Activated T-cell treated with anti-CD3 and anti-CD28 coated beads, Interleukin-2, amount 50 U/mL, for 72 hours (primary cell): ENCODE measurements at places on chromosomes 7 and 10. TPM values are rescaled to one million over a fixed set of nuclear protein-coding genes. Genes with fewer than 3 reads are reported as not detected.

PLPP4 gene
- not detected for total RNA-seq

CXCL12 gene
- total RNA-seq, result not detected

GRCh38 chr7:15606561-15606960 is 44.7 kb upstream of the AGMO start:
- no peaks in the 10 kb centered on the region for H3K27me3 ChIP-seq
- H3K27ac ChIP-seq, result no peak overlapping the region
- H3K4me1 ChIP-seq, result no peaks in the 10 kb centered on the region
- H3K36me3 ChIP-seq, result no peaks in the 10 kb centered on the region
- no peak for DNase-seq

- DNase-seq, result no peak
- no peak overlapping the region for H3K27ac ChIP-seq
- H3K36me3 ChIP-seq, result peaks cover 4% of the 10 kb centered on the region
- H3K4me3 ChIP-seq, result no peak overlapping the region
- H3K27me3 ChIP-seq, result no peaks in the 10 kb centered on the region
Measured at GRCh38 chr7:154975984-154976383, 26.9 kb downstream of the PAXIP1 start.

DNA sequence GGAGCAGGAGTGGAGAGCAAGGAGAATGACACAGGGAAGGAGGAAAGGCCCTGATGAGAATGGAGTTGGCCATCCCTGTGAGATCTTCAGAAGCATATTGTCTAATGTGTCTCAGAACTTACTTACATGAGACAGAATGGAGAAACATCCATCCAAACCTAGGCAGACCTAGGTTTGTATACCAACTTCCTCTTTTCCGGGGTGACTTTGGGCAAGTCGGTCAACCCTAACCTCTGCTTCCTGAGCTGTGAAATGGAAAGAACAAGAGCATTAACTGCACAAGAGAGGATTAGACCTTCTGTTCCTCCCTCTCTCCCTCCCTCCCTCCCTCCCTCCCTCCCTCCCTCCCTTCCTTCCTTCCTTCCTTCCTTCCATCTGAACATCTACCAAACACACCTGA is 4.5 kb downstream of the GHRHR start:
- peaks cover 34% of the 10 kb centered on the region for H3K27me3 ChIP-seq
- H3K4me3 ChIP-seq, result no peak overlapping the region
- H3K27ac ChIP-seq, result no peak overlapping the region
- H3K4me1 ChIP-seq, result no peaks in the 10 kb centered on the region
- no peaks in the 10 kb centered on the region for H3K36me3 ChIP-seq

LRRD1 gene
- total RNA-seq, result not detected

DNA sequence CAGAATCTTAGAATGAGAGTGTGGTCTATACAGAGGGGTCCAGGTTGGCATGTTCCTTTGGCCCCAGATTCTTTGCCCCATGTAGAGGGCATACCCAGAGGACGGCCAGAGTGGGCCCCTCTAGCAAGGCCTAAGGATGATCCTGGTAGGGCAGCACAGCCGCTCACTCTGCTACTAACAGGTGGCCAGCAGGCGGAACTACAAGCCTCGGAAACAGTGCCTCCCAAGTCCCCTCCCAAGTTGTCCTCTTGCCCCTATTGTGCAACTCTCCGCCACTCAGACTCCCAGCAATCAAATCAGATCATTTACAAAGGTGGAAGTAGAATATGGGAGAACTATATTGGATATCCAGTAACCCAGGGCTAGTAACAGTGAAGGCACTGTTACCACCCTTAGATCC is 107.4 kb downstream of the STRA8 start:
- H3K36me3 ChIP-seq, result no peaks in the 10 kb centered on the region
- H3K4me3 ChIP-seq, result no peak overlapping the region
- no peak for DNase-seq
- no peaks in the 10 kb centered on the region for H3K4me1 ChIP-seq
- no peaks in the 10 kb centered on the region for H3K27me3 ChIP-seq

- peaks cover 20% of the 10 kb centered on the region for H3K4me1 ChIP-seq
- no peak overlapping the region for H3K27ac ChIP-seq
- no peaks in the 10 kb centered on the region for H3K27me3 ChIP-seq
- H3K4me3 ChIP-seq, result no peak overlapping the region
Measured at GRCh38 chr10:114859222-114859621, 37.6 kb downstream of the FHIP2A start.

DNA sequence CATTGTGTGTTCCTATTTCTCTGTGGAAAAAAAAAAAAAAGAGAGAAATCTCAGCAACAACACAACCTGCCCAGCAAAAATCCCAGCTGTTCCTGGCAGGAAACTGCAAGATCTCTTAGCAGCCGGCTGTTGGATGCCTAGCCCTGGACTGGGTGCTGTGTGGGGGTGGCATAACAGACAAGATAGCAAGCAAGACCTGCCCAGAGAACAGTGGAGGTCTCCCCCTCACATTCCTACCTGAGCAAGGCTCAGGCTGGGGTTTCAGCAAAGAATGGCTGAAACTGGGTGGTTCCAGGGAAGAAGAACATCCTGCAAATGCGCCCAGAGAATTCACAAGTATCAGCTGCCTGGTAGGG is 248.8 kb upstream of the ZMIZ1 start:
- H3K27me3 ChIP-seq, result no peaks in the 10 kb centered on the region
- no peak for DNase-seq
- no peak overlapping the region for H3K27ac ChIP-seq
- H3K36me3 ChIP-seq, result no peaks in the 10 kb centered on the region
- H3K4me3 ChIP-seq, result no peak overlapping the region

- no peaks in the 10 kb centered on the region for H3K4me1 ChIP-seq
- H3K4me3 ChIP-seq, result no peak overlapping the region
Measured at GRCh38 chr7:112981966-112982365, 104.7 kb downstream of the GPR85 start.
